ENCODE measurements at places on chromosomes 4 and X.

DNA sequence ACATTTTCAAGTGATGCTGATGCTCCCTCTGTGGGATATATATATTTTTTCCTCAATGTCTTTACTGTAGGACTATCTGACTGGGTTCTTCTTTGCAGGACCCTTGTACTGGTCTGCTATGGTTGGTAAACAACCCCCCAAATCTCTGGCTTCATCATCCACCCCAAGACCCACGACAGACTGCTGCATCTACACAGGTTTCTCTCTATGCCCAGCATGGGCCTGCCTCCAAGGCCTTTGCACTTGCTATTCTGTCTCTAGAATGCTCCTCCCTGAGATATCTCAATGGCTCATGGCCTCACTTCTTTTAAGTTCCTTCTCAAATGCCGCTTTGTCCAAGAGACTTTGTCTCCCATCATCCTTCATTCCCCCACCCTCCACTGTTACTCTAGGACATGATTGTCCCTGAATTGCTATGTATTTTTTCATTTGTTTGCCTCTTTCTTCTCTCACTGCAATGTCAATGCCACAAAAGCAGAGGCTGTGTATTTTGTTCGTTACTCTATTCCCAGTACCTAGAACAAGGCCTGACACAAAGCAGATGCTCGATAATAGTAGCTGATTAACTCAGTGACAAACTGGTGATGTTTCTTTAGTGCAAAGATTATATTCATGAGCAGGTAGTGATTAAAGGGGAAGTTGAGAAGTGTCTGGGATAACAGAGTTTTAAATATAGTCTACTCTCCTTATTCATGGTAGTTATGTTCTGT, 6.6 kb downstream of the EVC start:
- no peak for DNase-seq

DNA sequence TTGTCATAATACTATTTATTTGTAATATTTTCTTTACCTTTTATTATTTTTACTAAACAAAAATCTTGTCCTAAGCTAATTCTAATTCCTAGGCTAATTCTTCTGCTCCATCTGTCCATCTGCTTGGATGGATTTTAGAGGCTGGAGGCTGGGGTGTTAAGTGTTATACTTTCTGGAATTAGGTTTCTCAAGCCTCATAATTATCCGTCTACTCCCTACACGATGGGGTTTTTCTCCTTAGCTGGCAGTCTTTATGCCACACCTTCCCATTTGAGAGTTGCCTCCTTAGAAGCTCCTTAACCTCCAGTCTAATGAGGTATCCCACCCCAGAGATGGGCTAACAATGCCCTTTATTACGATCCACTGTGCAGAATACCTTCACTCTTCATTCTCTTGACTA, 37.6 kb upstream of the LGI2 start:
- no peak for DNase-seq

- no peak for DNase-seq
Measured at GRCh38 chrX:136325377-136325776, 24.6 kb downstream of the ADGRG4 start.

DNA sequence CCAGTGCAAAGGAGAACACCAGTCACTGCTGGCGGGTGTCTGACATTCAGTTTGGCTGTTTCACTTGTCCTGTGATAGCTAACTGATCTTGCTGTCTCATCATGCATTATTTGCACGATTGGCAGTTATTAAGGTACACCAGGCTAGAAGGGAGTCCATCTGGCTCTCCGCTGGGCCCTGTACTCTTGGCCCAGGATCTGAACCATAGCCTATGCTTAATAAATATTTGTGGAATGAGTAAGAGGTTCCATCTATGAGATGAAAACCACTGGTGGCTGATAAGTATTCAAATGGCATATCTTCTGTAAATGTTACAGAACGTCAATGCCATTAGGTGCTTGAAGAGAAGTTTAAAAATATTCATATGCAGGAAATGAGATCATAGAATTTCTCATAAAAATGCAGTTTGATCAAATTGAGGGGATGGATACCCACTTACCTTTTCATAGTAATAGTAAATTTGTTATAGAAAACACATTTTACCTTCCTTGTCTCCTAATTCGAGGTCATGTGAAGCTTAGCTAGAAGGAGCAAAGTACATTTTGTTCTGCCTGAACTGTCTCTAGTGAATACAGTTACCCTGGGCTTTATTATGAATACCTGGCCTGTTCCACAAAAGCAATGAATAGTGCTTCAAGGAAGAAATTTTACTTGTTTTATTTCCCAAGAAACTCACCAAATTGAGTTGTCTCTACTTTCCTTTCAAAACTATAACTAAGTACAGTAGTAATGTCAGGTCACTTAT, 213.5 kb downstream of the CBR4 start:
- no peak for DNase-seq

DNA sequence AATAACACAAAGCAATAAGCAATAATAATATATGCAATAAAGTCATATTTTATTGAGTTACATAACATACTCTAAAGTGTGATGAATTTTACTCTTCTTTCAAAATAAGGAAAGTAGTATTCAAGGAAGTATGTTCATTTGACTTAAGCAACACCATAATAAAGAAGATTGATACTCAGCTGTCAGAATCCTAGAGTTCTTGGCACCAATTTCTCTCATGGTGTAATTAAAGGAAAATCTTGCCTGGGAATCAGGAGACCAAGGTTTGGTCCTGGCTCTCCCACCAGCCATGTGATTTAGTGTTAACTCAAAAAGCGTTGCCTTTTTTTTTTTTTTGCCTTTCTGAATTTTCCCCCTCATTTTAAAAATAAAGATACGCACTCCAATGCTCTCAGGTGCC, 17.1 kb downstream of the MYOZ2 start:
- no peak for DNase-seq

- DNase-seq, result no peak
Measured at GRCh38 chr4:118872181-118872580, 16.5 kb upstream of the SYNPO2 start.

- DNase-seq, result peak; percentile 67
Measured at GRCh38 chr4:87543835-87544461, 14.8 kb upstream of the SPARCL1 start.

DNA sequence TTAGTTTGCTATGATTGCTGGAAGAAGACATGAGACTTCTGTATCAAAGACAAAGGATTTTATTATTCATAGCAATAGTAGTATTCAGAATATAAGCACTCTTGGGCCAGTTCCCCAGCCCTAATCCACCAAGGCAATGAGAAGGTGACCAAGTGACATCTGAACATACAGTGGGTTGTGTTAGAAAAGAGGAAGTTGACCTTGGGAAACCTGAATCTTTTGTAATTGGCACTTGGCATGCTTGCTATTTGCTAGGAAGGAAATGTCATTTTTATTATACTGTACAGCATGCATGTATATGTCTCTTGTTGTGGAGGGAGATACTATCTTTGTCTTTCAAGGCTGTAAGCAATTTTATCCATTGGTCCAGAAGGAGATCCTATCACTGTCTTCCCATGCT, 216.1 kb upstream of the FAT1 start:
- DNase-seq, result no peak

- DNase-seq, result no peak
Measured at GRCh38 chr4:79050541-79050880, 111.3 kb upstream of the PAQR3 start.

DNA sequence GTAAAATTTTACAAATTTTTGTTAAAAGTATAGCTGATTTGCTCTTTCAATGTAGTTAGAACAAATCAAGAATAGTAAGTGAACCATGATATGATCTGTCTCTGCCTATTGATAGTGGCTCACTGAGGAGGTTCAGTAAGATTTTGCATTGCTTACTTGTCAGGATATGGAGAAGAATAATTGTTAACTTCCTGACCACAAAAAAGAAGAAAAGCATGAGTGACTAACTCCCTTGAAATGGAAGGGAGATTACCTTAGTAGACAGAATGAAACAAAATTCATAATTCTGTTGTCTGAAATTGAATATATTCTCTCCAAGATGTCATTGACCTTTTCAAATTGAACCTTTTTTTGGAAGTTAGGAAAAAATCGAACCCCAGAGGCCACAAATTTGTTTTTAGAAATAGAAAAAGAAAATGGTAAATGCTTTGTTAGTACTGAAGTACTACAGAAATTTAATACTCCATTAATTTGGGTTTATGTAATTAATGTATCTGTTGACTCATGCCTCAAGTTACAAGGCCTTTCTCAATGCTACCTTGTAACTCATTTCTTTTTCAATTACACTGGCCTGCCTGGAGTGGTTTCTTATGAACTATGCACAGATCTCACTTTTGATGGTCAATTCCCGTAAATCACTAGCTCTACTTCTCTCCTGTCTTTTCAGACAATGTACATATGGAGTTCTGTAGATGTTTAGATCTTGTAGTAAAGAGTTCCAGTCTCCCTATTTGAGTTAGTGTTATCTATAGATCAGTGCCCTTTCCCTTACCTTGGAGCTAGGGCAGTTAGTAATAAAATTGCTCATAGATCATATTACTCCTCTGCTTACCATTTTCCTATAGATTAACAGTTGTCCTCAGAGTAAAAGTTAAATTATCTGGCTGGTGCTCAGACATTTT, 139.3 kb downstream of the TLL1 start:
- DNase-seq, result no peak

GRCh38 chr4:154707877-154708276, 35.9 kb upstream of the LRAT start:
- DNase-seq, result no peak

GRCh38 chrX:136694431-136695087, 46.6 kb downstream of the CD40LG start:
- no peak for DNase-seq
